ENCODE measurements at places on chromosomes 11 and 22.

- DNase-seq: no peak
These were observed 38.7 kb upstream of the ATXN10 start for GRCh38 chr22:45632791-45633515.

DNA sequence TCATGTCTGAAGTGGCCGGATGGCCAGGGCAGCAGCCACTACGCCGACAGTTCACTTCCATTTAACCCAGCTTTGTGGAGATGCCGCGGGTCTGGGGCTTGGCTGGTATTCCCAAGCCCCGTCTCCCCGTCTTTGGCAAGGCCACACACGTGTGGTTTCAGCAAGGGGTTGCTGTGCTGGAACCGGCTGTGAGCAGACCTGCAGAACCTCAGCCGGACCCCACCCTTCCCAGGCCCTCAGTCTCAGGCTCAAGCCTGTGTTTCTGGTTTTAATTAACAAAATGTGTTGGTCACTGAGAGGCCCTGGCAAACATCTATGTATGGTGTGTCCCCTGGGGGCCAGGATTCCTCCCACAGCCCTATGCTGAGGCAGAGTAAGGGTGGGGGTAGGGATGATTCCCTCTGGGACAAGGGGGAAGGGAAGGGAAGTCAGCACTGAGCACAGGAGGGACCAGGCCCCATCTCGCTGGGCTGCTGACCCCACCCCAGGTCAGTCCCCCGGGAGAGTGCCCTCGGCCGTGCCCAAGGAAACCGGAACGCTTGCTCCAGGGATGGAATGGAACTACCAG lies 9.3 kb downstream of the OSBPL5 start:
- DNase-seq: no peak

GRCh38 chr11:5004424-5005274 lies 10.0 kb downstream of the OR51L1 start:
- DNase-seq: peak; percentile 6

DNA sequence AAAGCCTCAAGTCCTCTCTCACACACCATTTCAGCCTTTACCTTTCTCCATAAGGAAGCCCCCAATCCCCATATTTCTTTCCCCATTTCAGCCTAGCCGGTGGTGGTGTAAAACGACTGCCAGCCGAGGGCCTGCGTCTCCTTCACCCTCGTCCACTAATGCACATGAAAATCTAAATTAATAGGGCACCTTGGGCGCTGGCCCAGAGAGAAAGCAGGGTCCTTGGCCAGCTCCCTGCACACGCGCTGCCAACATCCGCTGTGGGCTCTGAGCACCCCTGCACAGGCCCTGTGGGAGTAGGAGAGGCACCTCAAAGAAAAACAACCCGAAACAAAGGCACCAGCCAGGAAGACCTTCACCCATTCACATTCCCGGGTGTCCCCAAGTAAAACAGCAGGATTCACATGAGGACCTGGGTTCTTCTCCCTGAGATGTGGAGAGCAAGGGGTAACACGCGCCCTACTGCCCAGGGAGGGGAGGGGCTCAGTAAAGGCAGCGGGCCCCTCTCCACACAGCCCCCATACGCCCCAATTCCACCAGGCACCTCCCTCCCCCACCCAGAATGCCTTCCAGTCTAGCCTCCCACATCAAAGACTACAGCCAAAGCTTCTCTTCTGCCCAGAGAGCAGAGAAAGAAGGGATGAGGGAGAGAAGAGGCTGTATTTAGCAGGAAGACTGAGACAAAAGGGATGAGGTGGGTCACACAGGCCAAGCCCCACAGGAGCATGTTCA lies 79.0 kb downstream of the MICAL3 start:
- no peak for DNase-seq

- DNase-seq: no peak
These were observed 36.5 kb downstream of the VSIG10L2 start for GRCh38 chr11:125982348-125982730.

GRCh38 chr22:19429950-19430889 lies 1.3 kb downstream of the HIRA start:
- DNase-seq: peak; percentile 12

- no peak for DNase-seq
These were observed 30.8 kb upstream of the LDLRAD3 start for GRCh38 chr11:35912883-35913624.

GRCh38 chr11:61947486-61948210 lies 2.5 kb upstream of the BEST1 start:
- peak; percentile 64 for DNase-seq
